KG1 (cell line): ENCODE measurements at places on chromosomes 6 and 20.

DNA sequence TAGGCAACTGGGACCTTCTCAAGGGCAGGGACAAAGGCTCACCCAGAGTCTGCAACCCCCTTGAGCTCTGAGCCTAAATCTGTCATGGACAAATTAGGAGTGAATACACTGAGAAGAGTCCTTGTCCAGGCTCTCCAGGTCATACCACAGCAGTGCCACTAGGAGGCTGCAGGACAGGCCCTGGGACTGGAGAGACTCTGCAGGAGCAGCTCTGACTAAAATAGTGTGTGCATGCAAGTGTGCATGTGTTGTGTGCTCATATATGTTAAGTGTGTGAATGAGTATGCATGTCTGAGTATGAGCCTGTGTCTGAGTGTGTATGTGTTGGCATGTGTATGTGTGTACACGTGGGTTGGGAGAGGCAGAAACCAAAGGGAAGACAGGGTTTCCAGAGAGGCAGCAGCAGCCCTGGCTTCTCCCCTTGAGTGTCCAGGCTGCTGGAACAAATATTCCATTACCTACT lies 27.1 kb downstream of the MRPL14 start:
- DNase-seq, result no peak

- DNase-seq, result no peak
Observed at GRCh38 chr6:20740088-20740487, 205.8 kb downstream of the CDKAL1 start.

GRCh38 chr20:31806564-31807355 lies 12.4 kb upstream of the MYLK2 start:
- DNase-seq, result no peak

DNA sequence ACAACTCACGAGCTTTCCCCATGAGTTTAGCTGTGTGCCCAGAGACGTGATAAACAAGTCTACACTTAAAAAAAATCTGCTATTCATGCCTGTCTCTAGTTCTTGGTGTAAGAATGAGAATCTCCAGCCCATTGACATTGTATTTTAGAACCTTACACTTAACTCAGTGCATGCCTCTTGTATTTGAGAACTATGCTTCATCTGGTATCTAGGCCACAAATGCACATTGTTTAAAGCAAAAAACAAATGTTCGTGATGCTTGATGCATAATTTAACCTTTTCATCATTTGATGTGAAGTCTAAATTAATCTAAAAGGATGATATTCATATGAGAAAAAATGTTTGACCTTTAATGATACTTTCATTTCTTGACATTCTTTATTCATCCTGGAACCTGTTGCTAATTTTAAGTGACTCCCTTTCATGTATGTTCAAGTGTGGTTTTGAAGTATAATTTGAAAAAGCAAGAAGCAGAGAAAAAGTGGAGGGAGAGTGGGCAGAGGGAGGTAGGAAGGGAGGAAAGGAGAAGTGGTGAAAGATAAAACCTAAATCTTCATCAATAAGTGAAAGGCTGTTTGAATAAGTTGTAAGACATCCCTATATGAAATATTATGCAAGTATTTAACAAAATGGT lies 116.9 kb downstream of the PFDN4 start:
- no peak for DNase-seq

GRCh38 chr20:31707994-31708735 lies 14.5 kb downstream of the BCL2L1 start:
- no peak for DNase-seq

DNA sequence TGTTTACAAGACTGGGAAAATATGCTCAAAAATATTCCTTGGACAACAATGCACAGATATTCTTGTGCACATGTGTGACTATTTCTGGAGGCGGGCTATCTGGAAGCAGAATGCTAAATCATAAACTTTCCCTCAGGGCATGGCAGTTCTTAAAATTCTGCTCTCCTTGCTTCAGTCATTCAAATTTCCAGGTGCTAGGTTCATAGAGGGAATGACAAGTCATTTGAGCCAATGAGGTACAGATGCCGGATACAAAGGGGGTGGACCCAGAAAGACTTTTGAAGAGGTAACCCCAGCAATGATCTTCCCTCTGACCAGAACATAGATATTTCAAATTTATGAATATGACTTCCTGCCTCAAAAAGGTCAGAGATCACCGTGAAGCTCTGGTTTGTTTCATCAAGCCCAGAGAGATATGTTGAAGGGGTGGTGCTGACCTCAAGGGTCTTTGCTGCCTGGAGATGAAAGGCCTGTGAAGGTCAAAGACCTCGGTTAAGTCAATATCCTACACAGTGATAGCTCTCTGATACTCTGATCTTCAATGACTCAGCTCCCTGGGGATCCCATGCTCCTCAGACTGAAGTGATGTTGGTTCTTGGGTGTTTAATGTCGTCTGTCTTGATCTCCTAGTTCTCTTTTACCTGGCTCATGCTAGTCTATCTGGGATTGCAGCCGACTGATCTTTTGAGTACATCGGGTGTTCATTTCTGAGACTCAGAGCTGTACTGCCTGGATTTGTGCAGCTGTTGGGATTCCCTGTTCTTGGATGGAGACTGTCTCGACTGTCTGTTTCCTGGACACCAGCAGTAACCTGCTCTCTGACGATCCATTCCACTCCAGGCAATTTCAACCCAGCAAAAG lies 47.5 kb upstream of the TSHZ2 start:
- no peak for DNase-seq

DNA sequence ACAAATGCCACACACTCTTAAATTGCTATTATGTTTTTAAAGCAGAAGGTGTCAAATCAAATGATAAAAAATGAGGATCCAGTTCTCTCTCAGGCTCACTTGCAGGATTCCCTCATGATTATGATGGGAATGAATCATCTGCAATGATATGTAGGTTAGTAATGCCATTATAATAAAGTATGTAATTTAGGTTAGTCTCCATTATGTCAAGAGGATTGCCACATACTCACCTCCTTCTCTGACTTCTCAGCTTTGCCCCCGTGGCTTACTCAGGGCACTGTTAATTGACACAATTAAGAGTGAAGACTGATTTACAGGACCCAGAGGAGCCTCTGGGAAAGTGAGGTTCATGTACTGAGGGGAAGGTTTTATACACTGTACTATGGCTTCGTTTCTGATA lies 591.7 kb upstream of the NRSN1 start:
- DNase-seq, result no peak

GRCh38 chr20:12276011-12276673 lies 358.4 kb downstream of the BTBD3 start:
- DNase-seq, result no peak

DNA sequence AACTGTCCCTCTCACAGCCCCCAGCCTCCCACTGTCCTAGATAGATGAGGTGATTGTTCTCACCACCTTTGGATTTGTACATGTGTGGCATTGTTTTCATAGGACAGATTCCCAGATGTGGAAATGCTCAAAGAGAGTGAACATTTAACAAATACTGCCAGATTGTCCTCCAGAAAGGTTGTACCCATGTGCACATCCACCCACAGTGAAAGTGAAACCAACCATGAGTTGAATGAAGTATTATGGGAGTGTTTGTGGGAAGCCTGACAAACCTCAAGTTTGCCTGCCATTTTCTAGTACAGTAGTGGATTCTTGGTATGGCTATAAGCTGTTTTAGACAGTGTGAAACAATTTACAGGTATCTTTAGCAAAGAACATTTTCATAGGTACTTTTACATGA lies 42.7 kb downstream of the ANKRD6 start:
- DNase-seq, result peak; percentile 11

DNA sequence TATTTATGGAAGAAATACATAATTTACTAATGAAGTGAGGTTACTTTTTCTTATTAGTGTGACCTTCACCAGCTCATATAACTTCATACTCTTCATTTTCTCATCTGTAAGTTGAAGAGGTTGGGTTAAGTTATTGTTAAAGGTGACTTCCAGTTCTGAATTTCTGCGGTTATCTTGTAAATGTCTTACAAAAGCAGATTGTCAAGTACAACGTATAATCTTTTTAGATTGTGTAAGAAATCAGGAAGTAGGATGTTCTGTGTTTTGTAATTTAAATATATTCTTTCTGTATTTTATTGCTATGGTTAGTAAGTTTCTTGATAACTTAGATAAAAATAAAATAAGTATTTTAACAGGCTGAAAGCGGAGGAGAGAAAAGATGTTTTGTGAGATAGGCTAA lies 12.0 kb downstream of the WTAP start:
- DNase-seq, result no peak

GRCh38 chr6:8047541-8048292 lies 16.5 kb downstream of the BLOC1S5 start:
- no peak for DNase-seq

GRCh38 chr6:27922949-27923348 lies 10.8 kb upstream of the OR2B2 start:
- no peak for DNase-seq

DNA sequence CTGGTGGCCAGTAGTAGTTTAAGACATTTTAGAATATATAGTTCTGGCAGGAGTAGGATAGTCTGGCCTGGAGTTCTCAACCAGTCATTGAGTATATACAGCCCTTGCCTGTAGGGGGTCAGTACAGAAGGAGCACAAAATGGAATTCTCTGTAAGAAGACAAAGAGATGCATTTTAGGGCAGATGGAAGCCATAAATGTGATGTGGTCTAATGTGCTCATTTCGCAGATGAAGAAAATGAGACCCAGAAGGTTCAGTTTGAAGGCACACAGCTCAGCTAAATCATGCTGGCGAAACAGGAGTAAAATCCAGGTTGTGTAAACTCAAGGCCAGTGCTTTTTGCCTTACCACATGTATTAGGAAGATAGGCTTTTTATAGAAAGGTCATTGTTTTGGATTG lies 29.6 kb downstream of the QKI start:
- DNase-seq, result no peak

- DNase-seq, result no peak
Observed at GRCh38 chr6:26389349-26389894, 6.5 kb downstream of the BTN2A2 start.

DNA sequence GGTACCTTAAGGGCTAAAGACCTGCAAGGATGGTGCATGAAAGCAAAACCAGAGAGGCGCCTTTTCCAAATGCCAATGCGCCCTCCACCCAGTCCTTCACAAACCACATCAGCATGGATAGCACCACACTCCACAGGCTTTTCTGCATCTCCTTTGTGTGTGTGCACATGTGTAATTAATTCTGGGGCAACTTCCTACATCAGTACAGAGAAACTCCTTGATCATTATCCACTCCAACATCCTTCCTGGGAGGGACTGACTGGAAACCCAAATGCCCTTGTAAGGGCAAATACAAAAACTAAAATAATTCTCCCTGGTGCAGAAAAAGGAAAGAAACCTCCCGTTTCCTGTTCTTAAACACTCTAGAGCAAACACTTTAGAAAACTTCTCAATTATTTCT lies 10.8 kb downstream of the SLC52A3 start:
- DNase-seq, result peak; percentile 33

- no peak for DNase-seq
Observed at GRCh38 chr6:127539272-127539671, 20.1 kb upstream of the MTCL3 start.

- DNase-seq, result peak; percentile 48
Observed at GRCh38 chr20:45432294-45432693, 16.4 kb downstream of the PIGT start.

- DNase-seq, result no peak
Observed at GRCh38 chr6:94651239-94651638, 926.1 kb upstream of the MANEA start.

- DNase-seq, result no peak
Observed at GRCh38 chr20:57728762-57729161, 18.9 kb upstream of the PMEPA1 start.

DNA sequence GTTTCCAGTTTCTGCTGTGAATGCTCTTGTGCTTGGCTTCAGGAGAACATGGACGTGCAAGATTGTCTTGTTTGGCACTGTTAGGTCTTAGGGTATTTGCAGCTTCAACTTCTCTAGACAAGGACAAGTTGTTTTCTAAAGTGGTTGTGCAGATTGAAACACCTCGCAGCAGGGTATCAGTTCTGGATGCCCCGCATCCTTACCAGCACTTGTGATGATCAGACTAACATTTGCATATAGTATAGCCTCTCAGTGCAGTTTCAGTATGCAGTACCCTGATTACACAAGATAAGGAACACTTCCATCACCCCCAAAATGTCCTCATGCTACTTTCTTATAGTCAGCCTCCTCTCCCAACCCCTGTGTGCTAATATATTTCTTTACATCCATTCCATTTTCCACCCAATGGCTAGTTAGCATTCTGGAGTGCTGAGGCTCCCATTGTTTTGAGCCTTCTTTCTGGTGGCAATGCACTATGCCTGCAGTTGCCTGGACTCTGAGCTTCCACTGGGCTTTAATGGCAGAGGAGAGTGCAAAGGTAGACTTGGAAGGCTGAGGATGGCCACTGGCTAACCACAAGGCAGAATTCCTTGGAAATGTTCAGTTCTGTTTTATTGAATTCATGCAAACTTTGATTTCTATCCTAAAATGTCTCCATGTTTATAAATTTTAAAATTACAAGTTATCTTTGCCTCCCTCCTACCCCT lies 35.4 kb downstream of the KIF3B start:
- no peak for DNase-seq

DNA sequence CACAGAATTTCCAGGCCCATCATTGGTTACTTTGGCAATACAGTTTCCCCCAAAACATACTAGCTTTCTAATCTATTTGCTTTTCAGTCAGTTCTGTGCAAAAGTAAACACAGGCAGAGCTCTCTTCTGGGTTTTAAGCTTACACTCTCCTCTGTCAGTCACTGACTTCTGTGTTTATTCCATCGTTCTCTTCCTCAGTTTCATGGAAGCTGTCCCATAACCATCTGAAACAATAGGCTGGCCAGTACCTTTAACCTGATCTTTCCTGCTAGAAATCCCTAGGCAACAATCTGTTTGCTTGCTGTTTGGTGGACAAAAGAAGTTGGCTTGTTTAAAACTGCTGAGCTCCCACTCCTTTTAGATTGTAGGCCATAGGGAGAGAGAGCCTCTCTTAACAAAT lies 431.5 kb downstream of the HACE1 start:
- no peak for DNase-seq

DNA sequence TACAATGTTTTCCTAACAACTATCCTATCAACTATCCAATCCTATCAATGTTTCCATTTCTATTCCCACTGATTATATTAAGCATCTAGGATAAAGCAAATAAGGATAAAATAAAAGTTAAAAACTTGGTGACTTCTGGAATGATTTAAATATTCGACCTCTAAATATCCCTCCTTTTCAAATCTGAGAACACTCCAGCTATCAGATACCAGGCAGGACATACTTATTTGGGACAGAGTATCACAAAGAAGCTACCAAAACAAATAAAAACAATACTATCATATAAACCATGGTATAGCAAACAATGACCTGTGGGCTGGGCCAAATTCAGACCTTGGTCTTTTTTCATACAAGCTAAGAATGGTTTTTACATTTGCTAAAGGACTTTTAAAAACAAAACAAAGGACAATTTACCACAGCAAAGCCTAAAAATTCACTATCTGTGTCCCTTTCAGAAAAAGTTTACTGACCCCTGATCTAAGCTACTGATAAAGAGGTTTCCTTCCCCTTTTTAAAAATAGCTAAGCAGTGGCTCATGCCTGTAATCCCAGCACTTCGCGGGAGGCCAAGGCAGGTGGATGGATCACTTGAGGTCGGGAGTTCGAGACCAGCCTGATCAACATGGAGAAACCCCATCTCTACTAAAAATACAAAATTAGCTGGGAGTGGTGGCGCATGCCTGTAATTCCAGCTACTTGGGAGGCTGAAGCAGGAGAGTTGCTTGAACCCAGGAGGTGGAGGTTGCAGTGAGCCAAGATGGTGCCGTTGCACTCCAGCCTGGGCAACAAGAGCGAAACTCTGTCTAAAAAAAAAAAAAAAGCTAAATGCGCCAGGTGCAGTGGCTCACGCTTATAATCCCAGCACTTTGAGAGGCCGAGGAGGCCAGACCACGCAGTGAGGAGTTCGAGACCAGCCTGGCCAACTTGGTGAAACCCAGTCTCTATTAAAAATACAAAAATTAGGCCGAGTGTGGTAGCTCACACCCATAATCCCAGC lies 6.0 kb downstream of the NUP153 start:
- no peak for DNase-seq

GRCh38 chr20:35491823-35492222 lies 36.4 kb downstream of the CEP250 start:
- DNase-seq, result no peak
